ENCODE measurements at places on chromosomes 3 and 15.
A peak's percentile ranks its signal among the peaks of the same experiment; 100 is the strongest.

- DNase-seq, result no peak
These were observed 95.4 kb downstream of the RFTN1 start for GRCh38 chr3:16417945-16418739.

DNA sequence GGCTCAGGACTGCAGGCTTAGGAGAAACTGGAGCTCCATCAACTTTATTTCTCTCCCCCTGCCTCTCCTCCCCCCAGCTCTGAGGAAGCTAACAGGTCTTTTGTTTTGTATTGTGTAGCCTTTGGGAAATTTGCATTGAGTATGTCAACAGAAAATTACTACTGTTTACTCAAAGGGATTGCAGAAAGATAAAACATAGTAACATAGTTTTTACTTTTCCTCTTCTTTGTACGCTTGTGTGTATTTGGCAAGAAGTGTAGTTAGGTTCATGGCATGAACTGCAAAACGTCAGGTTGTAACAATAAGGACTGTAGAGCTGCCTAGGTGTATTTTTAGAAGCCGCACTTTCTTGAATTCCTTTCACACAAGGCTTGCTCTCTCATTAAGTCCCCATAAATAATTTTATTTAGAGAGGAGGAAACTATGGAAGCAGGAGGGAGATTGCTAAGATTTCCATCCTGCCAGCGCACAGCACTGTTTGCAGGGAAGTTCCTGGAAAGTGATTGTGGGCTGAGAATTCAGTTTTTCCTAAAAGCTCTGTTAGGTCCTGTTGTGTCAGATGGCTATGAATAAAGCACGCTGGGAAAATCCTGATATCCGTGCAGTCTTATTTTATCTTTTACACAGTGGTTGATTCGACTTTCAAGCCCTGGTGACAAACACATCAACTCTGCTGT is 21.1 kb upstream of the SATB1 start:
- peak; percentile 64 for DNase-seq

DNA sequence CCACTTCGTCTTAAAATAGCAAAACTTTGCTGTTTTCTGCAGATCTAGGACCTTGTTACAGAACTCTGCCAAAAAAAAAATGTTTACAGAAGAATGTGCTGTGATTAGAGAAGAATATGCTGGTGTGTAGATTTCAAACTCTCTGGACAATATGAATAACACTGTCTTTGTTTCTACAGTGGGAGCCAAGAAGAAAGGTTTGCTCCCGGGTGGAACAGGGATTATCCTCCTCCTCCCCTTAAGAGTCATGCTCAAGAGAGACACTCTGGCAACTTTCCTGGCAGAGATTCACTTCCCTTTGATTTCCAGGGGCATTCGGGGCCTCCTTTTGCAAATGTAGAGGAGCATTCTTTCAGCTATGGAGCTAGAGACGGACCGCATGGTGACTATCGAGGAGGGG is 27.3 kb downstream of the RBM6 start:
- no peak for DNase-seq

DNA sequence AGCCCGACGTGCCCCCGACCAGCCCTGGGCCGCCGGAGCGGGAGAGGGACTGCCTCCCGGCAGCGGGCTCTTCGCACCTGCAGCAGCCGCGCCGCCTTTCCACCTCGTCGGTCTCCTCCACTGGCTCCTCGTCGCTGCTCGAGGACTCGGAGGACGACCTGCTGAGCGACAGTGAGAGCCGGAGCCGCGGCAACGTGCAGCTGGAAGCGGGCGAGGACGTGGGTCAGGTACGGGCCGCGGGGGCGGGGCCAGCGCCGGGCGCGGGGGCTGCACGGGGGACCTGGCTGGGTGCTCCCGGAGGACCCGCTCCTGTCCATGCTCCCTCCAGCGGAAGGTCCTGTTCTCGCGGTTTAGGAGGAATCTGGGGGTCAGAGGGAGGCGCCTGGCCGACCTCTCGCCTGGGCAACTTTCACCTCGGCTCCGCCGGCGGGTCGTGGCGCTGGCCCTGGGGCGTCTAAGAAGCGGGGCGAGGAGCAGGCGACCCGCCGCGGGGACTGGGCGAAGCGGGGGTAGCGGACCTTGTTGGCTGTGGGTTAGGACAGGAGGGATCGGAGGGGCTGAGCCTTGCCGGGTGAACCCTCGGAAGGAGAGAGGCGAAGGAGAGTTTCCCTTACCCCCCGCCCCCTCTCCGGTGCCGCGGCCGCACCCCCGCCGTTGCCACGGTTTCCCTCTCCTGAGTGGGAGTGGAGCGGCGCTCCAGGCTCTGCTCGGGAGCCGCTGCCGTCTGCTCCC is 682 bp downstream of the ITPKA start:
- DNase-seq, result peak; percentile 74

DNA sequence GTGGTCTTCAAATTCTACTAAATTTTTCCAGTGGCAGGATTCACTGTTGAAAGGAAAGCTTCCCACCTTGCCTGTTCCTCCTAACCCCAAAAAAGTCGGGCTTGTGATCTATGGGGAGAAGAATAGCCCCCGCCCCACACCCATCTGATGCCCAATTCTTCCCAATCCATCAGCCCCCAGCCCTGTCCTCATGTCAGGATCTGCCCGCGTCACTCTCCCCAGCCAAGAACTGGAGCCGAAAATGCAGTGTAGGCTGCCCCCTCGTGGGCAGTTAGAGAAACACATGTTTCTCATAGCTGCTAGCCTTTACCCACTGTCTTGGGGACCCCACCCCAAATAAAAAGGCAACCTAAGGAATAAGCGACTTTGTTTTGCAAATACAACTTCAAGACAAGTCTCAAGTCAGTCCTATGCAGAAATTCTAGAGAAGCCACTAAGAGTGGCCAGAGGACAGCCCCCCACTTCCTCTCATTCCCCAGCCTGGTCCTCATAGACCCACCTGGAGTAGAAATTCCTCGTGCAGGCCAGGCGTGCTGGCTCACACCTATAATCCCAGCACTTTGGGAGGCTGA is 13.0 kb upstream of the CSK start:
- DNase-seq, result peak; percentile 69

DNA sequence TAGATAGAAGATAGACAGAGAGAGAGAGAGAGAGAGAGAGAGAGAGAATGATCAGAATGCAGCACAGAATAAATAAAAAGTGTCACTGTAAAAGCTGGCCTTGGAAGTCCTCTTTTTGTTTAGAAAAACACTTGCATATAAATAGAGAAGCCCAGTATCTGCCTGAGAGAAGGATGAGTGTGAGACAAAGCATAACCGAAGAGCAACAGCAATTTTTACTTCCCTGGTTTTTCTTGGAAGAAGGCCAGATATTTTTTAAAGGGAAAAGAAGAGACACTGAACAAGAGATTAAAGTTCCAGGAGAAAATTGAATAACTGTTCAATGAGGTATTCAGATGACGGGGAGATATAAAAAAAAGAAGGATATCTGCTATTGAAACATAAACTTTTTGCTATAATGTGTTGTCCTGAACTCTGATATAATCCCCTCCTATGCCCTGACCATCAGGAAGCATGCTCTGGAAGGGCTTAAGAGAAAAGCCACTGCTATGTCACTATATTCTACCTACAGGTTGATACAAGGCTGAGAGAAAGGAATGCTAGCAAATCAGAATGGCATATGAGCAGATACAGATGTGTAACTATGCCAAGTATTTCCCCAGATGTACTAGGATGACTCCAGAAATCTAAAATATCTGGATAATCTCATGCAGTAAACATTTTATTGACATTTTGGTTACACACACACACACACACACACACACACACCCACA is 358.9 kb downstream of the RBMS3 start:
- DNase-seq, result no peak
